ENCODE measurements at places on chromosomes 11 and 22.

GRCh38 chr11:34626393-34626792 is 5.5 kb downstream of the EHF start:
- DNase-seq, result no peak

GRCh38 chr11:1326435-1327063 is 17.1 kb upstream of the TOLLIP start:
- no peak for DNase-seq

DNA sequence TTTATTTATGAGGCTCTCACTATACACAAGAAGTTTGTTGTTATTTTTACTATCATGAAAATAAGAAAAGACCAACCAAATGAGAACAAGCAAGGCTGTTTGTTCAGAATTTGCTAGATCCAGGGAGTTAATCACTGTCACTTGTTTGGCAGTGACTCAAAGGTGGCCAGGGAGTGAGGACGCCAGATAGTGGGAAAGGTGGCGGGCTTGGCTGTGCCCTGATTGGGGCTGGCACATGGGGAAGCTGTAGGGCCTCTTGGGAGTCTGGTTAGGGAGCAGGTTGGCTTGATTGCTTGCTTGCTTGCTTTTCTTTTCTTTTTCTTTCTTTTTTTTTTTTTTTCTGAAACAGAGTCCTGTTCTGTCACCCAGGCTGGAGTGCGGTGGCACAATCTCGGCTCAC is 53.1 kb upstream of the SLC22A12 start:
- DNase-seq, result no peak

- DNase-seq, result no peak
Observed at GRCh38 chr11:26087120-26087935, 244.6 kb upstream of the ANO3 start.

- DNase-seq, result no peak
Observed at GRCh38 chr22:20781272-20781990, 7.5 kb downstream of the SERPIND1 start.

GRCh38 chr11:62805961-62806441 is 761 bp upstream of the NXF1 start:
- no peak for DNase-seq

GRCh38 chr11:37110385-37110784 is 512.3 kb upstream of the RAG2 start:
- no peak for DNase-seq

DNA sequence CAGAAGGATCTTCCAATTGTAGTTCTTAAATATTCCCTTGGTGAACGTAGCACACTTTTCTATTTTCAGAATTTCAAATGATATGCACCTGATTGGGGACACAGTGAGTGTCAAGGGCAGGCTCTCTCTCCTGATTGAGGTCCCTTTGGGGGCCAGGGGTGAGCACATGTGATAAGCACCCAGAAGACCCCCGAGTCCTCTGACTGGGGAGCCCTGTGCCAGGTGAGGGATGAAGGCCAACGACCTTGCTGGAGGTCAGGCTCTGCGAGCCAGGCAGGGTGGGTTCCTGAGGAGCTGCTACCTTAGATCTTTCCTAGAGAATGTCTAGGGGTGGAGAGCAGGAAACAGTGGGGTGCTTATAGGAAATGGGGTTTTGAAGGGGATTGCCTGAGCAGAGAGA is 1253.9 kb downstream of the BRD1 start:
- no peak for DNase-seq

DNA sequence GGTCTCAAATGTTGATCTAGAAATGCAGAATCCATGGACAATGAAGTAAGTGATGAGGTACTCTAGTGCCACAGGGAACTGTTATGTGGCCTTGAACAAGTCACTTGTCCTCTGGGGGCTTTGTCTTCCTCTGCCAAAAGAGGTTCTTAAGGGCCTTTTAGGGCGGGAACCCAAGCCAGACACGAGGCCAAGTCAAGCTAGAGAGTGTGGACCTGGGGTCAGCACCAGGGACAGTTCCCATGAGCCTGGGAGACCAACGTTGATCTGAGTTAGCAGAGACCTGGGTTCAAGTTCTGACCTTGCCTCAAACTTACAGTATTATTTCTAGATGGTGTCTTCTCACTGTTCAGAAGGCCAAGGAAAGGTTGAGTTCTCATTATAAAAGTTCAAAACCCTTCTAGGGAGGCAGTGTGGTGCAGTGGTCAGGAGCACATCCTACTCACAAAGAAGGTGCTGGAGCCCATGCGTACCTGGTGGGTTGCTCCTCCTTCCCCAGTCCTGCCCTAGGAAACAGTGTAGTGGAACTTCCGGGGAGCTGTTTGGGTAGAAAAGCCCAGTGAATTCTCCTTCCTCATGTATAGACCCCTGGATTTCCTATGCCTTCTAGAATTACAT is 121.5 kb downstream of the CHST1 start:
- no peak for DNase-seq

DNA sequence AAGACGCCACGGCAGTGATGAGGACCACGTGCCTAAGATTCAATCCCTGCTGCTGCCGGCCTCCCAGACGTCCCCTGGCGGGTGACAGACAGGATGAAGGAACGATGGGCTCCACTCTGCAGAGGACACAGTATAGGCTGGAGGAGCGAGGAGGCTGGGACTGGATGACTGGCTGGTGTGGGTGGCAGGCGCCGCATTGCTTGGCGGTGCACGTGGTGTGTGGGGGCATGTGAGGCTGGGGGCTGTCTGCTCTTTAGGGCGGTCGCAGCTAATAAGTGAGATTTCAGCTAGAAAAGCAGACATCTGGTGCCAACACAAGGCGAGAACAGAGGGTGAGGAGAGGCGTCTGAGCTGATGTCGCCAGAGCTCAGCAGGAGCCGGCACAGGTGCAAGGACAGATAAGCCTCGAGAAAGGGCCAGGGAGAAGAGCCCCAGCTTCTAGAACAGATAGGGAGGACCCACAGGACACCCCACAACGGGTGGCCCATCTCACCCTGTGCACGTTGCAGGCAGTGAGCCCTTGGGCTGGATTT is 33.2 kb downstream of the TSPAN4 start:
- DNase-seq, result no peak

GRCh38 chr11:9120664-9121468 is 29.5 kb upstream of the SCUBE2 start:
- no peak for DNase-seq

DNA sequence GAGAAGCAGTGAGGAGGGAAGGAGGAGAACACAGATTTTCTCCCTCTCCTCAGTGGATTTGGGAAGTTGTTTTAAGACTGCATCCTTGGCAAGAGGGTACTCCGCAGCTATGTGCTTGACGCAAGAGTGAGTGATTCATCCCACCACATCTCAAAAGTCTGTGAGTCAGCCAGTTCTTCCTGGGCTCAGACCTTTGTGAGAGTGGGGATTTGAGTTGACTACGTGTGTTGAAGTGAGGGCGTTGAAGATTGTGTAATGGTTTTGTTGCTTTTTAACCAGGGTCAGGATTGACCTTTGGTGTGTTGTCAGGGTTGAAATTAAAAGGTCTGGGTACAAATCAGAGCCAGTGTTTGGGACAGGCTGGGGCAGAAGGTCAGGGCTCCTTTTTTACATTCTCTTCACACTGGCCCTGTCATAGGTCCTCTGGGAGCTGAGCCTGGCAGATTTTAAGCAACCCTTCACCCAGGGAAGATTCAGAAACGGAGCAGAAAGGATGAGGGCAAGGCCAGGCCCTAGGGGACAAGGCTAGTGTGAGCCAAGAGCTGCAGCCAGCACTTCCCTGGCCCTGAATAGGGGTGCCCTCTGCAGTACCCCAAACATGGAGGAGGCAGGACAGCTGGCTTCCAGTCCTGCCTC is 4.2 kb upstream of the C11orf86 start:
- no peak for DNase-seq

DNA sequence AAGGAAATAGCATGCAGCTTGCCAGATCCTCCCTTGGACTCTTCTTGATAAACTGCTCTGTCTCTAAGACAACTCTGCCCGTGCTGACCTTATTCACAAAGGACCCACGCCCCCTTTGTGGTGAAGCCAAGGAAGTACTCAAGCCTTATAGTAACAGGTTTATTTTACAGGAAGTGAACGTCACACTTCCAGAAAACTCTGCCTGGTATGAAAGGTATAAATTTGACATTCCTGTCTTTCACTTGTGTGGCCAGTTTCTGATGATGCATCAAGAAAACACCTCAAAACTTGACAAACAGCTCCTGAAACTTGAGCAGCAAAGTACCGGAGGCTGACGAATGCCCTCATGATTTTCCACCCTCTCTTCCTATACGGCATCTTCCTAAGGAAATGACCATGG is 12.5 kb upstream of the PELI3 start:
- DNase-seq, result no peak

- no peak for DNase-seq
Observed at GRCh38 chr11:132579136-132579535, 953.2 kb downstream of the OPCML start.

DNA sequence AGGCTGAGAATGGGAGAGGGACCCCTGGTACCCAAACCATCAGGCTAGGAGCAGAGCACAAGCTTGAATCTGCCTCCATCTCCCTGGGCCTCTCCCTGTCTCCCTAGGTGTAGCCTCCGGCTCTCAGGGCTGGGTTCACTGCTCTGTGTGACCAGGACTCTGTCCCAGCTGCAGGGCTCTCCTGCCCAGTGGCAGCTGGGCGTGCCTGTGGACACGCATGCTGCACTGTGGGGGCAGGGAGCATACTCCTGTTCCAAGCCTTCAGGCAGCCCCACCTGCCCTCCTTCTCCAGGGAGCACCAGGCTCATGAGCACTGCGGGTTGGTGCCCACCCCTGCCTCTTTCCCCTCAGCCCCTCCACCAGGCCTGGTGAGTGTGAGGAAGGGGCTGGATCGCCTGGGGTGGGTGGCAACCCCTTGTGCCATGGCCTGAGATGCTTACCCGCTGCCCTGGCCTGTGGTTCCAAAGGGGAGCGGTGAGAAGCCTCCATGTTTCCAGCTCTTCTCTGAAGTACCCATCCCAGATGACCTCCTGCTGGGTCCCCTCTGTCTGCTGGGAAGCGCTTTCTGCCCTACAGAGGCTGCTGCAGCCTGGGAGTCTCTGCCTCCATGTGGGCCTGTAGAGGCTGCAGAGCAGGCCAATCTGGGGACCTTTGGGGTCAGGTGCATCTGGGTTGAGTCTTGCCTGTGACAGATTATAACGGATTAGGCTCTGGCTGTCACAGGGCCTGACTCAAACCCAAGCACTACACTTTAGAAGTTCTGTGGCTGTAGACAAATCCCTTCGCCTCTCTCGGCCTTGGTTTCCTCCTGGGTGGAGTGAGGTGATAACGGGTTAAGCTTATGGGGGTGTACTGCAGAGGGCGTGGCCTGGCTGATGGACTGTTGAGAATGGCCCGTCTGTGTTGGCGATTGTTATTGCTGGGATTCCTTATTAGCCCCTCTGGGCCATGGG is 43.7 kb downstream of the WNT11 start:
- no peak for DNase-seq

DNA sequence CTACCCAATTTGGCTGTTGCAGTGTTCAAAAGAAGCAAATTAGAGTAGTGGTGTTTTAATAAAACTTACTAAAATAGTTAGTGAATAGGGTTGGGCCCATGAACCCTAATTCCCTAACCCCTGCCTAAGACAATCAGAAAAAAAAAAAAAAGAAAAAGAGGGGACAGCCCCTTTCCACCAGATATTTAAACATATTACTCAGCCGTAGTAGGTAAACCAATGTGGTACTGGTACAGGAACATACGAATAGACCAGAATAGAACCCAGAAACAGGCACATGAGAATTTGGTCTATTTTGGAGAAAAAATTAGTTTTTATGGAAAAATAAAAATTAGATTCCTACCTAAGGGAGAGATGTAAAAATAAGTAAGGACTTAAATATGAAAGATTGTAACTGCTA is 38.6 kb downstream of the MMP7 start:
- DNase-seq, result no peak

DNA sequence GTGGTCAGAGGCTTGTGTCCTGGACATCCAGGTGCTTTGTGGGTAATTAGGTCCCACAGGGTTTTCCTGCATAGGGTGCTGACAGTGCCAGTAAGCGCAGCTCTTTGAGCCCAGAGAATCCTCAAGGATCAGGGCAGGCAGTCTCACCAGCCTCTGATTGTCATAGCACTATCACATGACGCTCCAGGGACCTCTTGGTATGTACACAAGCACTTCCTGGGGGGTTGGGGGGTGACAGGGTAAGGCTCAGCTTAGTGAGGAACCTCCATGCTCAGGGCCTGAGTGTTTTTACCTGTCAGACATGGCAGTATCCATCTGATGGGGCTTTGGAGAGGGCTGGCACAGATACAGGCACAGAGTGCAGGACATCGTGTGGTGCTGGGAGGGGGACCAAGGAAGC is 27.9 kb upstream of the SUSD2 start:
- no peak for DNase-seq

- DNase-seq, result no peak
Observed at GRCh38 chr11:12017243-12017678, 8.8 kb upstream of the DKK3 start.

DNA sequence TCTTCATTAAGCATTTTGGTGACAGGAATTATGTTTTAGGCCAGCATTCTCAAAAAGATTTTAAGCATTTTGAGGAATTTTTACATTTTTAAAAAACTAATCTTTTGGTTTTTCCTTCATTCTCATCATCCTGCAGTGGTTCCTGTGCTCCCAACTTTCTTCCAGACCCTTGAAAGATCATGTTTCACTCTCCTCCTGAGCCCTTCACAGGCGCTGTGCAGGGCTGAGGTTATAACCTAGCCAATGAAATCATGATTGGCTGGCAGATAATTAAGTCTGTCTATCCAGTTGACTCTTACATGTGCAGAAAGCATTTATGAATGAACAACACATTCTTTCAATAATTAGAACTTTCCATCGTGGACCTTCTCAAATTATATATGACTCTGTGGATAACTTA is 226.3 kb downstream of the DDX10 start:
- no peak for DNase-seq

DNA sequence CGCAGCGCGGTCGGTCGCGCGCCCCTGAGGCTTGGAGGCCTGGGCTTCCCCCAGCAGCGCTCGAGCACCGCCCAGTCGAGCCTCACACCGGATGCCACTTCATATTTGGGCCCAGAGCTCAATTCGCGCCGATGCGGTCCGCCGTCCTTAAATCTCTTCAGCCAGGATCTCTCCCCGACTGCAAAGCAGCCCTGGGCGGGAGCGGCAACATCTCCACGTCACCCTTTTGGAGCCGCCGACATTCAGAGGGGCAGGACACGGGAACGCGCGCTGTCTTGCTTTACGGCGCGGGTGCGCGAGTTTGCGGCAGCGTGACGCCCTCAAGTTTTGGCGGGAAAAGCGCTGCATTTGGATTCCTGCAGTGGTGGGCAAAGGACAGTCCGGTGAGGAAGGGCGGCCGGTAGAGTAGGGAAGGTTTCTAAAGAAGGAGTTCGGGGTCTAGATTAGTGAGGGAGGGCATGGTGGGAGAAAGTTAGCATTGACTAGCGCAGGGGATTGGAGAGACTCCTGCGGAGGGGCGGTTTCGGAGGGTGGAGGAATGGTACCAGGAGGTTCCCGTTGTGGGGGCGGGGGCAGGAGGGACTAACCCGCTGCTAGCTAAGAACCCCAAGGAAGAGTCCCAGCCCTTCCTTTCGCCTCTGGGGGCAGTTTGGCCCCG is 796 bp downstream of the CHEK1 start:
- peak; percentile 66 for DNase-seq

DNA sequence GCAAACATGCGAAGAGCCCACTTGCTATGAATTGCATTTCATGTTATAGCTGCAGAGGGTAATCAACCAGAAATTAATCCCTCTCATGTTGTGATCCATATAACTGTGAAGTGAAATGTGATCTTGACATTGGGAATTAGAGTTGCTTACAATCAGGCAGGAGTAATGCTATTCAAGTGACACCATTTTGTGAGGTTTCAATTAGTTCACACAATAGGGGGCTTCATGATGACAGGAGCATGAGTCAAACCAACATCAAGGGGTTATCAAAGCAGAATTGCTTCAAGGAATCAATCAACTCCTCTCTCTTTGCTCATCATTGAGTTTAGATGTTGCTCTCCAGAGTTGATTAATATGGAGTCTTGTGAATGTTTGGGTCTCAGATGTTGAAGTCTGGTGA is 1585.2 kb upstream of the TENM4 start:
- DNase-seq, result no peak

GRCh38 chr22:19241593-19241906 is 50.0 kb downstream of the CLTCL1 start:
- no peak for DNase-seq
